ENCODE measurements at places on chromosomes 13 and 19.

GRCh38 chr13:83295686-83296085 lies 586.6 kb downstream of the SLITRK1 start:
- DNase-seq, result no peak

- DNase-seq, result no peak
These were observed 19.1 kb upstream of the TEX101 start for GRCh38 chr19:43395561-43395960.

DNA sequence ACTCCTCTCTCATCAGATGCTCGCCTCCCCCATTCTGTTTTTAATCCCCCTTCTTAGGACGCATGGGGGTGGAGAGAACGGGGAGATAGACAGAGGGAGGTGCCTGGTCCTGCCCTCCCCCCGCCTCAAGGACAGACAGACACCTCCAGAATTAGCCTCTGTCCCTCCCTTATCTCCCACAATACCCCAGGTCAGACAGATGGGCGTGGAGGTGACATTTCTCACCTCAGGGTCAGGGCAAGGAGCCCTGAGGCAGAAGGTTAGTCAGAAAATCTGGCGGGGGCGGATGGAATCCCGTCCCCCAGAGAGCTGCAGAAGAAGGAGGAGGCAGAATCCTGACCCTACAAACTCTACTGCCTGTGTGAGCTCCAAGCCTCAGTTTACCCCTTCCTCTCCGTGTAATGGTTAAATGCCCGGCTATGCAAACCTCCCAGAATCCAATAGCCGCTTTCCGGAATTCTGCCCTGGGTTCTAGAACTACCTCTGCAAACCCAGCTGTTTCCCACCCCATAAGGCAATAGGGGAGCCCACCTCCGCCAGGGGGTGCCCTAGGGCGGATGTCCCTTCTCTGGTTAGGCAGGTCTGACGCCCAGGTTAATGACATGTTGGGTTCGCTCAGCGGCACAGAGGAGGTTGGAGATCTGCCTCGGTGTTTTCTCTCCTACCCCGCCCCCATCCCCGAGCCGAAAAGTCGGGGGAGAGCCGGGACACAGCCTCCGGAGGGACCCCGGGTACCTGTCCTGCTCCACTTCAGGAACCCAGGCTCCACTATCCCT lies 900 bp downstream of the PPP1R13L start:
- DNase-seq, result no peak

- no peak for DNase-seq
These were observed 859 bp downstream of the ZNF433 start for GRCh38 chr19:12034620-12035019.

DNA sequence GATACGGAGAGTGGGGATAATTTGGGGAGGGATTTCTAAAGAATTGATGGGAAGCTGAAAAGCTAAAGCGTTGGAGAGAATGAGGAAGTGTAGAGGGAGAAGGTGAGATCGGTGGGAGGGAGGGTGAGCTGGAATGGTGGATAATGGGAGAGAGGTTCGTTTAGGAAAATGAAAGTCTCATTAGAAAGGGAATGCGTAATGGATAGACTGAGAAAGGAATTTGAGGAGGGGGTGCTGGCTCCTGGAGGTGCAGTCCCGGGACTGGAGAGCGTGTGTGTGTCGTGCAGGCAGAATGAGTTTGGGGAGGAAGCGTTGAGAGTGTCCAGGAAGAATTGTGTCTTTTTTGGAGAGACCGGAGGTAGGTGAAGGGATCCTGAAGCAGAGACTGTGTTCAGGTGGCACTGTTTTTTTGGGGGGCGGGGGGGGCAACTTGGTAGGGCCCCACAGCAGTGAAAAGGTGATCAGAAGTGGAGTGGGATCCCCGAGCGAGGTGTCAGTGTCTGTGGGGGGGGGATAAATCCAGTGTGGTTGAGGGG lies 1.4 kb downstream of the ACTN4 start:
- DNase-seq, result no peak

DNA sequence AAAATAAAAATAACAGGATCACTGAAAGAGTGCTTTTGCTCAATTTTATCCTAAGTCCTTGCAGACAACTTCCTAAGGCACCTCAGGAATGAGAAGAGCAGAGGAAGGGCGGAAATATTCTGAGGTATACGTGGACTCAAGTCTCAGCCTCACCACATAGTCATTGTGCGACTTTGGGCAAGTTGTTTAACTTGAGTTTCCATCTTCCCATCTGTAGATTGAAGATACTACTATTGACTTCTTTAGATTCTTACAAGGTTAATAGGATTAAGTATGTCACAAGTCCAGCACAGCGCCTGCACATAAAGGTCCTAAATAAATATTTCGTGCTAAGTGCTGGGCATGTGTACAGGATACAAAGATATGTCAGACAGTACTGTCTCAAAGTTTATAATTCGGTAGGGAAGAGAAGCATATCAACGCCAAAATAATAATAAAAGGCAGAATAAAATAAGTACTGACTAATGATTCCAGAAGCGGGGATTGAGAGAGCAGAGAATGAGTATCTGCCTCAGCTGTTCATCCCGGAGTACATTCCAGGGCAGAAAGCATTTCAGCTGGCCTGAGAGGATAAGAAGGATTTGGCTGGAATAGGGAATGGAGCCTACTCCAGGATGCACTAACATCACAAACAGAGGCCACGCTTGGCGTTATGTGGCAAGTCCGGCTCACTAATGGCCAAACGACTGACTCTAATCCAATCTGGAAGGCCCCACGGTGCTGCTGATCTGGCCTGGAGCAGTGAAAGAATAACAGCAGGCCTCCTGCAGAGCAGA lies 139.7 kb downstream of the FLT1 start:
- DNase-seq, result no peak

DNA sequence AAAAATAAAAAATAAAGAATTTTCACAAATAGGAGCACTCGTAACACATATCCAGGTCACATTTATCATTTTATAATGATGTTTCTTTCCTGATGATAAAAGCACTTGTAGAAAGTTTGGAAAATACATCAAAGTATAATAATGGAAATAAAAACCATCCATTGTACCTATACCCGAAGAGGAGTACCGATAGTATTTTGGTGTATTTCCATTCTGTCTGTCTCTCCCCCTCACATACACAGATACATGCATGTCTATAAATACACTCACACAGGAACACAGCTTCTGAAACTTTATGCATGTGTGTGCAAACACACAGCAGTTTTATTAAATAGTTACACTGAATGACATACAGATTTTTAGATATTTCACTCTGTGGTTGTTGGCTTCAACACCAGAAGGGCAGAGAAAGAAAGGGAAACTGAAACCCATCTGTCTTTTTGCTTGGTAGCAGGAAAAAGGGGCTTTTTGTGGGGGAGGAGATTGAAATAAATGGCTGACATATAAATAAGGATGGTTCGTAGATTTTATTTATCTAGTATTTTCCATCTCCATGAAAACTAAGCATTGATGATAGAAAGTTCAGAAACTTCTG lies 114.8 kb downstream of the LRCH1 start:
- no peak for DNase-seq

- no peak for DNase-seq
These were observed 498.2 kb downstream of the IRS2 start for GRCh38 chr13:109288151-109288709.

DNA sequence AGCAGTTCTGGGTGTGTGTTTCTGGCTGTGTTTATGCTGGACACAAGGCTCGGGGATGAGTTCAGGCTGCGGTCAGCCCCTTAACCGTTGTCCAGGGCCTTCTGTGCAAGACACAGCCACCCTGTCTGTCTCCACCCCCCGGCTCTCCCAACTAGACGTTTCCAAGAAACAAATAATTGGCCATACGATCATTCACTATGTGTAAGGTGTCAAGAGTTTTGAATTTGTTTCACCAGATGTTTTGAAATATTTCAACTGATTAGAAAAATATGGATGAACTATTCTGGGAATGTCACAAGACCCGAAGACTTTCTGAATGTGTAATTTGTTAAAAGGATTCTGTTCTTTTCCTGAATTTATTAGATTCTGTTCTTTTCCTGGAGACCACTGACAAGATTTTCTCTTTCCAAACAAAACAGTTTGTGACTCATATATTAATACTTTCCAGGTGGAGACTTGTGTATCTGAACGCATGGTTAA lies 318.2 kb downstream of the MYO16 start:
- no peak for DNase-seq

DNA sequence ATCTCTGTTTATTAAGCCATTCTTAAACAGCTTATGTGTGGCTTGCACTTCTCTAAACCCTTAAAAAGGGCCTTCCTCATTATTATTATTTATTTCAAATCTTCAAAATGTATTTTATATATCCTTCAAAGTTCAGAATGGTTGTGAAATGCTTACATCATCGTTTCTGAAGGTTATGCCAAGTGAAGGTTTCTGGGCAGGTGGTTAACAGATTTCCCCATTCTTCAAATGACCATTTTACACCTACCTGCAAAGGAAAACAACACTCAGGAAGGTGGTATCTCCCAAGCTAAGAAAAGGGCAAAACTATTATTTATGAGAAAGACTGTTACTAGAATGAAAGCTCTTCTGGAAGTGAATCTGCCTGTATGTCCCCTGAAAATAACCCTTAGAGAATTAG lies 191.6 kb downstream of the SHISA2 start:
- no peak for DNase-seq

- no peak for DNase-seq
These were observed 955.7 kb upstream of the SLC10A2 start for GRCh38 chr13:104021806-104022397.

GRCh38 chr19:37957176-37957575 lies 50.2 kb downstream of the SIPA1L3 start:
- no peak for DNase-seq

DNA sequence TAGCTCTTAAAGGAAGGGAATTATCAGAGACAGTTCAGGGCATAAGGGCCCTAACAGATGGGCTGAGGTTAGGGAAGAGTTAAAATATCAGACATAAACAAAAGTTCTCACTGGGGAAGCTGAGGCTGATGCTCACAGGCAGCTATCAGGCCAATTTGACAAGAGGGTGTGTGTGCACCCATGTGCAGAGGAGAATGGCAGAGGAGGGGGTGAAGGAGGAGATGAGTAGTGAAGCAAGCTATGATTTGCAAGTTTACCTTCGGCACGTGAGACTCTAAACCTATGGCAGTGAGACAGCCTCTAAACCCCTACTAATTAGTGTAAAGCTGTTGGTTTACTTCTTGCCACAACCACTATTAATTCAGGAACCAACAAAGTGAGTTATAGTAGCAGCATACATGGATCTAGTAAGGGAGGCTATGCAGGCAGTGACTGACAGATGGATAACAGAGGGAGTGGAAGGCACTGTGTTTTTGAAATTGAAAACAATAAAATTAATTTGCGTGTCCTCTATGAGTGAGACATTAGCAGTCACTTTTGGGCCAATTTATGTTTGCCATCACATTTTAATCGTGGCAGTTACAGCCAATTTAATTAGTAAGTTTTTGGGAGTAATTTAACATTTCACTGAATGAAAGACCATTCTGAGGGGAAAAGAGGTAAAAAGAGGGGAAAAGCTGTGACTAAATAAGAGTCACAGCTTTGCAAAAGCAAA lies 99.6 kb upstream of the HTR2A start:
- no peak for DNase-seq

GRCh38 chr13:50334115-50334778 lies 319.0 kb downstream of the KCNRG start:
- DNase-seq, result no peak

DNA sequence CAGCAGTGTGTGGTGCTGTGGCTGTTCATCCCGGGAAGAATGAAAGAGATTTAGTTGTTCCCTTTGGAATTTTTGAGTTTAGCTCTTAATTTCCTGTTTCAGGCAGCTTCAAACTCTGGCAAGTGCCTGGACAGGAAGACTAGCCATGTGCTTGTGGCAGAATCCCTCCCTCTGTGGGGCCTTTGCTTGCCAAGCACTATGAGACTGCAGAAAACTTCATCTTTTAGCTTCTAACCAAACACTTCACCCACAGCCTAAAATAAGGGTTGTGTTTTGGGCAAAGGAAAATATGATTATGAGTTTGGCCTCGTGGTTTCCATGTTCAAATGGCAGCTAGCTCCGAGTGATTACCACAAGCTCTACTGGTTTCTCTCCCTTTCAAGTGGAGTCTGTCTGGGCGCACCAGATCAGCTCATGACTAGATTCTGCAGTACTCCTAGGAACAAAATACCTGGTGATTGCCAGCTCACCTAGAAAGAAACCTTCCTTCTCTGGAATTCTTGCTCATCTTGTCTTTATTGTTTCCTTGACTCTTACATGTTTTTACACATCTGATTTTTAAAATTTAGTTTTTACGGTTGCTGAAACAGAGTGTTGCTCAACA lies 707.5 kb downstream of the SLITRK6 start:
- no peak for DNase-seq

DNA sequence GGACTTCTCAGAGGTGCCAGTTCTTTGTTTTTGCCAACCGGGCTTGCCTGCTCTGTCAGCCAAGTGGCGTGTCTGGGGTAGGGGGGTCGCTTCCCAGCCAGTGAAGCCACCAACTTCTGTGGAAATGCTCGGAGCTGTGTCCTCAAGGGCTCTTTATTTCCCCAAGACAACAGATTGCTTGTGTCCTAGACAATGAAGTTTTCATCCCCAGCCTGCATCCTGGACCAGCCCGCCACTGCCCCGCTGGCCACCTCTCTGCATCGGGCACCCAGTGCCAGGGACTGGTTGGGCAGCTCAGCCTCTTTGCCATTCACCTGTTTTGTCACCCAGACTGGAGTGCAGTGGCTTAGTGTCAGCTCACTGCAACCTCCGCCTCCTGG lies 3.7 kb downstream of the RAB11B start:
- no peak for DNase-seq

DNA sequence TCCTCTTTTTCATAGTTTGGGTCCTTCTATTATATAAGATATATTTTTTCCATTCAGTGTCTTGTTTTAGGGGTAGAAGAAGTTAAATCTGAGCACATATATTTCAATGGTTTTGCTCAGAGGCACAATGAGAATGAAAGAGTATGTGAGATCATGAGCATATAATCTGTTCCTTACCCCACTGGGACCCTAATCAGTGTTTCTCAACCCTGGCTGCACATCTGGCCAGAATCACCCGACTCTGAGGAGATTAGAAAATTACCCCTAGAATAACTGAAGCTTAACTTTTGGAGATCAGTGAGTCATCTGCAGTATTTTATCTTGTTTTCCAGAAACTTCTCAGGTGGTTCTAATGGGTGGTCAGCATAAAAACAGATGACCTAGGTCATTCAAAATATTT lies 782 bp downstream of the CYSLTR2 start:
- no peak for DNase-seq

DNA sequence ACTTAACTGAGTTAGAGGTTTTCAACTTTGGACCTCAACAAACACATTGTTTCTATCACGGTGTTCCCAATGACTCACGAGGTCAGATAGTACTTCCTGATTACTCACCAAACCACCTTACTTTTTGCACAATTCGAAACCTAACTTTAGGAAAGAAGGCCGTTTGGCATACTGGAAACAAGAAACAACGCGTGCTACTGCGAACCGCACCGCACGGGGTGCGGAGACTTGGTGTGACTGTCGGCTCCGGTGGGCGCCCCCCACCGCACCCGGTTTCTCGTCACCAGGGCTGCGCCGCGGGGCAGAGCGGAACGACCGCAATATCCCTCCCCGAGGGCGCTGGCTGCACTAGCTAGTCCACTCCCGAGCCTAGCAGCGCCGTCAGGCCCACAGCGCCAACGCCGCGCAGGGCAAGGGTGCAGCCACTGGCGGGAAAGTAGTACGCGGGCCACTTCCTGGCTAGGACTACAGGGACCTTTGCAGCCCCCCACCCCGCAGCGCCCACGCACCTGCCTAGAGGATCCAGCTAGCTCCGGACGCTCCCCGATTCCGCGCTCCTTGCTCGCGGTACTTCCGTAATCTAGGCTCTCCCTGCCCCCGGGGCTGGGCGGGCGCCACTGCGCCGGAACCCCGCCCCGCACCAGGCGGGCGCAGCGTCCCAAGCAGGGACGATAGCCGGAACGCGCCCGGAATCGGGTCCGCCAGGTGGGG lies at the start of gene PARP4:
PARP4 (minus strand) TSS at position 582 of the 711 bp plus-strand sequence. CDS start 9,002 bp downstream, outside the sequence.
- DNase-seq, result peak; percentile 45

Data from NCI-H446 treated with DMSO at 0.1 percent for 48 hours (cell line).